ENCODE measurements at places on chromosomes 6 and 20.

DNA sequence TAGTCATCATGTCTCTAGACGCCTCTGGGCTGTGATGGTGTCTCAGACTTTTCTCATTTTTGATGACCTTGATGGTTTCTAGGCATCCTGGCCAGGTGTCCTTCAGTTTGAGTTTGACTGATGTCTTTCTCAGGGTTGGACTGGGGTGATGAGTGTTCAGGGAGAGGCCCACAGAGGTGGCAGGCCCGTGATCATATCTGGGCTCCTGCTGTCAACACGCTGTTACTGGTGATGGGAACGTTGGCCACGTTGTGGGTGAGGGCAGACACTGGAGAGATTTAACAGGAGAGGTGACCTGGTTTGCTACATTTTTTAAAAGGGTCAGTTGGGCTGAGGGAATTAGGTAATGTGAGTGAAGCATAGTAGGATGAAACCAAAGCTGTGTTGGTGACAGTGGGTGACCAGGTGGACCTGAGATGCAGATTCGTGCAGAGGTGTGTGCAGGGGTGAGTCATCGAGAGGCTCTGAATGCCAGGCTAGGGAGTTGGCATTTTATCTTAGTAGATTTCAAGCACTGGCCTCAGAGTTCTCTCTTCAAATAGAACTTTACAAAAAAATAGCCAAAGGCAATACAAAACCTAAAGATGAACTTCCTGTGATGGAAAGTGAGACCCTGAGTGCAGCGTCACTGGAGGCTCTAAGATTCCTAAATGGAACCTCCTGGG lies 174.1 kb downstream of the CDH26 start:
- DNase-seq = no peak

DNA sequence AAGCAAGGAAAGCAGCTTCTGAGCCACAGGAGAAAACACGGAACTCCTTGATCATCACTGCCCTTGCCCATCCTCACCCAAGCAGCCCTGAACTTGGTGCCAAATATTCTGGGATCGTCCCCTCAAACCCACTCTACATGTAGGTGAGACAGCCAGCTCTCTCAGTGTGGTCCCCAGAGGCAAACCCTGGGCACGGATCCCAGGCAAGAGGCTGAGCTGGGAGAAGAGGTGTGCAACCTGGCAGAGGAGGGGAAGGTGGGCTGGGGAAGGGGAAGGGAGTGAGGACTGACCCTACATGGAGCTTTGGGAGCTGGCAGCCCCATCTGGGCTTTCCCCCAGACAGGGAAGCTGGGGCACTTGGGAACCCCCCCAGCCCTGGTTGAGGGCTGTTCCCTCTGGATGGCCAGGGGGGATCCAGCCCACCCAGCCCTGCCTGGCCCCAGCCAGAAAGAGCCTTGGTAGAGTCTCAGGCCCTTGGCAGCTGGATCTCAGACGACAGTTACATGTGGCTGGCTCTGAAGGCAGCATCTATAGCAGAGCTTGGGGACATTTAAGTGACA lies 186.2 kb upstream of the CST7 start:
- DNase-seq = no peak

- DNase-seq = no peak
These were observed 216.0 kb downstream of the HIVEP2 start for GRCh38 chr6:142728910-142729481.

DNA sequence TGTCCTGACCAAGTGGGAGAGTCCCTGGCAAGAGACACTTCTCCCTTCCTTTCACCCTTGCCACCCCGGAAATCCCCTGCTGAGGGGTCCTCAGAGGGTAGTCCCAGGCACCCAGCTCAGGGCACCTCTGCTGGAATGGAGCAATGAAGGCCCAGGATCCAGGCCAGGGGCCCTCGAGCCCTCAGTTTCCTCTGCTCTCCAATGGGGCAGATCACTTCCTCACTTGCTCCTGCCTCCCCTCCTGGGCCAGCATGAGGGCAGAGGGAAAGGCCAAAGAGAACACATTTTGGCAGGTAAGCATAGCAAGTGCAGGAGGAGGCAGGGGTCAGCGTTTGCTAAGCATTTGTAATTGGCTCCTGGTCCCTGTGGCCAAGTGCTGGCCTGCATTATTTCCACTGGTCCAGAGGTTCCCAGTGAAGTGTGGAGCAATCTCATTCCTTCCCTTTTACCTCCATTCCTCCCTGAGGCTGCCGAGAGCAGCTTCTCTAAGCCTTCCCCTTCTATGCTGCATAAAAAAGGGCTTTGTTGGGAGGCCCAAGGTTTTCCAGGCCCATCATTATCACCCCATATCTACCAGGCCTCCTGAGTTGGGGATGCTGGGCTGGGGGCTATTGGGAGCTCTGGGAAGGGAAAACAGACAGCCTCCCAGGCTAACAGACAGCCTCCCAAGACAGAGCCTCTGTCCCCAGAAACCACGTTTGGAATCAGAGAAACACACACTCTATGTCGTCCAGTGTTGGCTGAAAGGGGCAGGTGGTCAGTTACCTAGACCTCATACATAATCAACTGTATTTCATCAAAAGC lies 28.8 kb upstream of the VEGFA start:
- no peak for DNase-seq

- no peak for DNase-seq
These were observed 3.9 kb downstream of the ZFP57 start for GRCh38 chr6:29676981-29677601.

- DNase-seq = no peak
These were observed 3.5 kb downstream of the NUP153 start for GRCh38 chr6:17703256-17703694.

DNA sequence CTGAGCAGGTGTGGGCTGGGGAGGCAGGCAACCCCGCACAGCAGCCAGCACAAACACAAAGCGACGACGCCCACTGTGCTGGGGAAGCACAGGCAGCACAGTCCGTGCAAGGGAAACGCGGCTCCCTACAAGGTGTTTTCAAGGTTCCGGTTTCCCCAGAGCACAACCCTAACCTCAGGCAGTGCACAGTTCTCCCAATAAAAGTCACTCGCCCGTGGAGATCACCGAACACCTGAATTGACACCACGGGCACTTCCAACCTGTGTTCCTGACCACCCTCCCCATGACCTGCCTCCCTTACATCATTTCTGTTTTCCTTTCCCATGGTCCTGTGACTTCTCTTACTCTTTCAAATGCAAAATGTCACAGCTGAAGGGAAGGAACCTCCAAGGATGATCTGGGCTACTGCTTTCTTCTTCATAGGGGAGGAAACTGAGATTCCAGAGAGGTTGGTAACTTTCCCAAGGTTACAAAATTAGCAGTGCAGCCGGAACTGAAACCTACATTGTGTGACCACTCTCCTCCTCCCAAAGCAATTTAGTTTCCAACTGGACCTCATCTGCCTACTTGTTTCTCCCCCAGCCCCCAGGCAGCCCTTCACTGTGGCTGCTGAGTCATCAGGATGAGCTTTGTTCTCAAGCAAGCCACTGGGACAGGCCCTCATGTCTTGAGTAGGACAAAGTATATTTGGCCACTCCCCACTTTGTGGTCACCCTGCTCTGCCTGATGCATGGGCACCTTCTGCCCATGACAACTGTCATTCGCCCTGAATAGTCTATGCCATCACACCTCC lies 125.3 kb downstream of the ATXN1 start:
- DNase-seq = no peak

DNA sequence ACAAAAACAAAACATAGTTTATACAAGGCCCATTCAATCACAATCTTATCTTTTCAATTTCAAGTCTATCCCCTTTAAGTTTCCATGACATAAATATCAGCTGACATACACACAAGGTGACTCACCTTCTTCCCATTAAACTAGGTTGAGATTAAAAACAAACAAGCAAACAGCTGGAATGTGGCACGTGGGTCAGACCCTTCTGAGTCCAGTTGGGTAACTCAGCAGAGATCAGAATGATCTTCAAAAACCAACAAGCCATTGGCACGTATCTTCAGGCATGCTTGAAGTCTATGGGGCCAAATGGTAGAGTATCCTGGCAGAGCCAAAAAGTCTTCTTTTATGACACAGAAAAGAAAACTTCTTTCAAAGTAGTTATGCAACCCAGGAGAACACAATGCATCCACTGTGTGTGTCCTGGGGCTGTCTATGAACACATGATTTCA lies 603.5 kb upstream of the CITED2 start:
- no peak for DNase-seq

GRCh38 chr6:17207281-17207680 lies 73.9 kb upstream of the RBM24 start:
- DNase-seq = no peak

GRCh38 chr6:158502263-158502950 lies 57.5 kb upstream of the TMEM181 start:
- no peak for DNase-seq

DNA sequence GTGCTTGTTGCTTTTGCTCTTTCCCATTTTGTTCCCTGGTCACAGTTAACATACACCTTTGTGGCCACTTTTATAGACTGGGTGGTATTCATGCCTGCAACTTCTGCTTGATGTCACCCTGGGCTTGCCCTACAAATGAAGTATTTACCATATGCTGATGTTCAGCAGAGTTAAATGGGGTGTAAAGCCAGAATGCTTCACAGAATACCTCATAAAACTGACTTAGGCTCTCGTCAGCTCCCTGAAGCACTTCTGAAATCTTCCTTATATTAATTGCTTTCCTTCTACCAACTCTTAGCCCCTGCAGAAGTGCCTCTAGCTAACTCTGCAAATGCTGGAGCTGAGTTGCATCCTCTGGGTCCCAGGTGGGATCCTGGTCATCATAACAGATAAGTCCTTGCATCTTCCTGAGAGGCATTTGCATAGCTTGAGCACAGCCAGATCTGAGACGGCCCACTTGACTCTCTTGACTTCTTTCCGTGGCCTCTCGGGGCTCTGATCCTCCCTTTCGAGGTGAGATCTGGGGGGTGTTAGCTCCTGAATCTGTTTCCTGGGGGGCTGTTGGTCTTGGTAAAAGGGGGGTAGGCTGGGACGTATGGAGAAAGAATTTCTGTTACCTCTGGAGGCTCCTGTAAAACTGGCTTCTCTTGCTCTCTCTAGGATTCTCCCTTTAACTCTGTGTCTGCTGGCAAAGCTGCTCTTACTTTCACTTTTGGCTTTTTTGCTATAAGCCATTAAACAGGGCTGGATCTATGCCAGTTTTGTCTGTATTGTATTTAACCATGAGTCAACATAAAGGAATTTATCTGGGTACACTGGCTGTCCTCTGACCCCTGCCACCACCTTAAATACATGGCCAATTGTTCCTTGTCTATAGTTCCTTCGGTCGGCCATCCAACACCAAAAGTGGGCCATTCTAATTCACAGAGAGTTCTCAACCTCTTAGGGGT lies 223.0 kb upstream of the SYNCRIP start:
- no peak for DNase-seq

- no peak for DNase-seq
These were observed 72.4 kb upstream of the NHSL1 start for GRCh38 chr6:138571585-138572166.

GRCh38 chr6:170283212-170284081 lies 7.4 kb downstream of the DLL1 start:
- DNase-seq = no peak

DNA sequence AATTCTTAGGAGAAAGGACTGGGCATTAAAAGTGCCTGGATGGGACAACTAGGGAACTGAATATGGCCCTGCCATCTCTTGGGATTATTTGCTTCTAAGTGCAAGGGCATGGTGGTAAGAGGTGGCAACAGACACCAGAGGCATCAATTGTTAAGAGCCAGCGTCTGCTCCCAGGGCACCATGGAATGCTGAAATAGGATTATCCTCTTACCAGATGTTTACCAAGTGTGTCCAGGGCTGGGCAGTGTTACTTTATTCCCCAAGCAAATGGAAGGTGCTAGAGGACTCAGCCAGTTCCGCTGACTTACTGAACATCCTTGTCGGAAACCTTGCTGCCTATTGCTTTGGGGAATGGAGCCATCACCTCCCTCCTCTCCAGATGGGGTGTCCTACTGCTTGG lies 273.6 kb upstream of the SUPT3H start:
- DNase-seq = no peak

- DNase-seq = no peak
These were observed 228.1 kb downstream of the TMEM200A start for GRCh38 chr6:130593948-130594347.

DNA sequence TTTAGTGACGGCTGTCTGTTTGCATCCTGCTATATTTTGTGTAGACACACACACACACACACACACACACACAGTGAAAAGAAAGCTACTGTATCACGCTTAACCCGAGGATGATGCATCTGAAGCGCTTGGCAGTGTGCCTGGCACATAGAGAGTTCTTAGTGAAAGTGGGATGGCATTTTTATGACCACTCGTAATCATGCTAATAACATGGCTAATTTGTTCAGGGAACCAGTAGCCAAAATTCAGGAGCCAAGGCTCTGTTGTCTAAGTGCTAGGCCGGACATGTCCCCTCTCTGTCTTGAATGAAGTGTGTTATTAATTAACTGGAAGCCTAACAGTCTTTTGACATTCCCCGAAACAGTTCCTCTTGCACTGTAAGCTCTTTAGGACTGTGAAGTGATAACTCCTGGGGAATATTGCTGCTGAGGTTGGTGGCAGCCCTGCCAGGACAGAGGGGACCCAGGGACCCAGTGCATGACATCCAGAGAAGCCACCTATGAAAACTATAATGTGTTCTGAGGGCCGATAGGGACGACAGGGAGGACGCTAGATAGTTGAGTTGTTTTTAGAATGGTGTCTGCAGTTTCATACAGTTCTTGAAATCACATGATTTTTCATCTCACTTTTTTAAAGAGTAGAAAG lies 45.0 kb upstream of the IRF4 start:
- DNase-seq = no peak

DNA sequence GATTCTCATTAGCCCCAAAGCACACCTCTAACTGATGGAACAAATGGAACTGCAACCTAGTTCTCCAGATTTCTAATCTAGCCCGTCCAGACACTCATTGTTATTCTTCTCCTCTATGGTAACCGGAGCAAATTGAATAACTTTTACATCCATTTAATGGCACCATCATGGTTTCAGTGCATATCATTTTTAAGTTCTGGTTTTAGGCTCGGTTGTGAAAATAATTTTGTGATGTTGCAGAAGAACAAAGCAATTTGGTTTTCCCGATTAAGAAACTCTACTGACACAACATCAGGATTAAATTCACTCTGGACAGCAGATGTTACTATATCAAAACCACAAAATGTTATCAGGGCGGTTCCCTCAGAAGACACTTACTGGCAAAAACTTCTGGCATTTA lies 42.5 kb upstream of the HBS1L start:
- DNase-seq = no peak

GRCh38 chr6:90365002-90365401 lies 68.4 kb upstream of the BACH2 start:
- no peak for DNase-seq

- DNase-seq = no peak
These were observed 43.1 kb upstream of the SCML4 start for GRCh38 chr6:107867302-107867615.
